Hematopoietic multipotent progenitor cell (in vitro differentiated cells): ENCODE measurements at places on chromosomes 2 and 18.

DNA sequence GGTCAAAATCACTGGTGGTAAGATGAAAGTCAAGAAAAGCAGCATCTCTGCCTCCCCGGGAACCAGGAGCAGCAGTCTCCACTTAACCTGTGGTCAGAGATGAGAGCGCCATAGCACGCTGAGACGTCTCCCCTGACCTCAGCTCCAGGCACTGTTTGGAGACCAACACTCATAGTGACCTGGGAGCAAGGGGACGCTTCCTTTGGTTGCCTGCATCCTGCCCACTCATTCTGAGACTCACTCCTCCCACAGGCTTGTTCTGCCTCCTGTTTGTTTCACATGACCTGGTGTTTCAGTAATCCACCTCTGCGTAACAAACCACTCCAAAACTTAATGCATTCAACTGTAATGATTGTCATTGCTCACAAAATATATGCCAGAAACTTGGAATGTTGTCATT, 139.3 kb downstream of the ACOXL start:
- DNase-seq: no peak

- no peak for DNase-seq
Measured at GRCh38 chr2:6524691-6525474, 340.8 kb downstream of the CMPK2 start.

DNA sequence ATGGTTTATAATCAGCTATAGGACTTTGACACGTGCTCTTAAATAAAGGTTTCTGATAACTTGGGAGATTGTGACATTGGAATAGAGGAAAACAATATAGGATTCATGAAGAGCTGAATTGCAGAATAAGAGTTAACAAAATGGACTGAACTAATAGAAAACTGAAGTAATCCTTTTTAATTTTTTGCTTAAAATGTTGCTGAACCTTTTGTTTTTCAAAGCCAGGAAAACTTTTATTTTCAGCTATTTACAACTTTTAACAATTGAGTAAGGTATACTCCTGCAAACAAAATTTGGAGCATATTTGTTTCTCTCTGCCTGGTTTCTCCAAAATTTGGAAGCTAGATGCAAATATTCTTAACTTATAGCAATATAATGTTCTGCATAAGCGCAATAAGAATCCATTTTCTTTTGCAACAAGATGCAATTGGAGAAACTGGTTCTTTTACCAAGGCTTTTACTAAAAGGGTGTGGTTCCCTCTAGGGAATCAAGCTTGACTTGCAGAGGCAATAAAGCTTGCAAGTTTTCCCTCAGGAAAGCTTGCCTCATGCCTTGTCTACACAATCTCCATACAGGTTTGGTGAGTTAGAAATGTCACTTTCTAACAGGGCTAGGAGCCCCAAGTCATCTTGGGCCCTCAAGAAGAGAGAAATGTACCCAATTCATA, 10.3 kb upstream of the PDK1 start:
- no peak for DNase-seq

- DNase-seq: no peak
Measured at GRCh38 chr18:286515-287310, 18.9 kb upstream of the THOC1 start.

DNA sequence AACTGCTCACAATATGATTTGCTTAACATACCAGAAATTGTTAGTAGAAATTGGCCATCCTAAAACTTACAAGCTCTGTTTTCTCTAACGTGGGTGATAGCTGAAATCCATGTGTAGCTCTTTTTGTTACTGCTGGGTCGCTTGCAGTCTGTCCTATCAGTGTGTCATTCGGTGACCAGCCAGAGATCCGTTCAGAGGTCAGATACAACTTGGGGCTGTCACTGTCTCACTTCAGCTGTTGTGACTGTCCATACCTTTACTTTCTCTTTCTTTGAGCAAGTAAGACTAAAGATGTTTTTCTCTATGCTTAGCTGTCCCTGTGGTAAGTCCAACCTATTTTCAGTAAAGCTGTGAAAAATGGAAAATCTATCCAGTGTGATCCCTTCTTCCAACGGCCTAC, 282.9 kb upstream of the KCNH7 start:
- DNase-seq: no peak

GRCh38 chr2:10471955-10472354, 23.8 kb upstream of the ODC1 start:
- no peak for DNase-seq

GRCh38 chr2:238093181-238094140, 6.7 kb upstream of the ESPNL start:
- no peak for DNase-seq
